ENCODE measurements at places on chromosomes 13 and 19. TPM values are rescaled to one million over a fixed set of nuclear protein-coding genes. Genes with fewer than 3 reads are reported as not detected.

DNA sequence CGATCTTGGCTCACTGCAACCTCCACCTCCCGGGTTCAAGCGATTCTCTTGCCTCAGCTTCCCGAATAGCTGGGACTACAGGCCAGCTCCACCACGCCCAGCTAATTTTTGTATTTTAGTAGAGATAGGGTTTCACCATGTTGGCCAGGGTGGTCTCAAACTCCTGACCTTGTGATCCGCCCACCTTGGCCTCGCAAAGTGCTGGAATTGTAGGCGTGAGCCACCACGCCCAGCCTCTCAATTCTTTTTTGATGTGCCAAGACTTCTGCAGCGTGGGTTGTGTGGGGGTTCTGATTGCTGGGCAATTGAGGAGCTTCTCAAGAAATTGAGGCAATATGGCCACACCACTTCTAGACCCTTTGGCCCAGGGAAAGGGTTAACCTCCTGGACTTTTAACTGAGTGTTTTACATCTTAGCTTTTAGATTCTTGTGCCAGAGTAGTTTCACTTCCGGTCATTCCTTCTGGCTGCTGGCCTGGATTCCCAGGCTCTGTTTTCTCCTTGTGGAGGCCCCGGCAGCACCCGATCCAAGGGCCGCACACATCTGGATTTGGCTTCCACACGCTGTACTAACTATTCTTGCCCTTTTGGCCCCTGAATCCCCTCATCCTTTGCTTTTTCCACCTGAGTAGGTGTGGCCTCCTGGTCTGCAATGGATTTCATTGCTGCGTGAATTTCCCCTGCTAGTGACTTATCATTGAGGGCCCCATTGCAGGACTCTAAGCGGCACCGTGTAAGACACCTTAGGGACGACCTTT, 14.7 kb downstream of the SMARCA4 start:
- peak; percentile 48 for DNase-seq

- no peak for DNase-seq
Observed at GRCh38 chr13:38309397-38309796, 40.3 kb upstream of the UFM1 start.

GRCh38 chr19:43444531-43445287, 20.7 kb downstream of the LYPD3 start:
- DNase-seq = no peak

GRCh38 chr13:32824675-32825074, 191.5 kb upstream of the KL start:
- no peak for DNase-seq

DNA sequence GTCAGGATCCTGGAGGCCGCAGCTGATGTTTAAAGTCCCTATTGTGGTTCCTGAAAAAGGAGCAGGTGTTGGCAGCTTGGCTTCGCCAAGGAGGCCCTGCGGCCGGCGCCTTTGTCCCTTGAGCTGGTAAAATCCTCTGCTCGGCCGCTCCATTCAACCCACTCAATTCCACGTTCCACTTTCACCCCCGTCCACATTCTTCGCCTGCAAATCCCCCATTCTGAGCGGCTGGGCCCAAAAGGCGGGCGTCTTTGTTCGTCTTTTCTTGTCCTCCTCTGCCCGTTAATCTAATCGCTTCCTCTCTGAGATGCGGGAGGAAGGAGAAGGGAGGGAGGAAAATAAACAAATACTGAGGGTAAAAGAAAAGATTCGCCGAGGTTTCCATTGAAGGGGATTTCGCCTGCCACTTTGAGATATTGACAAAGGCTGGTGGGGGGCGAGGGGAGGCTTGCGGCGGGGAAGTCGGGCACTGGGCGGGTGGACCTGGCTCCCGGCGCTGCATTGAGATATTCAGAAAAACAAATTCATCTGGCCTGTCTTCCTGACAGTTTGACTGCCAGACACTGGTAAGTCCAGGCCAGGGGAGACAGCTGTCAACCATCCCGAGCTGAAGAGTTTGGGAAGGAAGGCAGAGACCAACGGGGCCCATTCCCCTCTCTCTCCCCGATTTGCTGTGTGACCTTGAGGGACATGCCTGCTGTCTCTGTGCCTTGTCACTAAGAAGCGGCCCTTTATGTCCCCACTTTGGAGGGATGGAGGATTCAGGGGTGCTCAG, 37.6 kb downstream of the ZNRF4 start:
- DNase-seq = no peak

DNA sequence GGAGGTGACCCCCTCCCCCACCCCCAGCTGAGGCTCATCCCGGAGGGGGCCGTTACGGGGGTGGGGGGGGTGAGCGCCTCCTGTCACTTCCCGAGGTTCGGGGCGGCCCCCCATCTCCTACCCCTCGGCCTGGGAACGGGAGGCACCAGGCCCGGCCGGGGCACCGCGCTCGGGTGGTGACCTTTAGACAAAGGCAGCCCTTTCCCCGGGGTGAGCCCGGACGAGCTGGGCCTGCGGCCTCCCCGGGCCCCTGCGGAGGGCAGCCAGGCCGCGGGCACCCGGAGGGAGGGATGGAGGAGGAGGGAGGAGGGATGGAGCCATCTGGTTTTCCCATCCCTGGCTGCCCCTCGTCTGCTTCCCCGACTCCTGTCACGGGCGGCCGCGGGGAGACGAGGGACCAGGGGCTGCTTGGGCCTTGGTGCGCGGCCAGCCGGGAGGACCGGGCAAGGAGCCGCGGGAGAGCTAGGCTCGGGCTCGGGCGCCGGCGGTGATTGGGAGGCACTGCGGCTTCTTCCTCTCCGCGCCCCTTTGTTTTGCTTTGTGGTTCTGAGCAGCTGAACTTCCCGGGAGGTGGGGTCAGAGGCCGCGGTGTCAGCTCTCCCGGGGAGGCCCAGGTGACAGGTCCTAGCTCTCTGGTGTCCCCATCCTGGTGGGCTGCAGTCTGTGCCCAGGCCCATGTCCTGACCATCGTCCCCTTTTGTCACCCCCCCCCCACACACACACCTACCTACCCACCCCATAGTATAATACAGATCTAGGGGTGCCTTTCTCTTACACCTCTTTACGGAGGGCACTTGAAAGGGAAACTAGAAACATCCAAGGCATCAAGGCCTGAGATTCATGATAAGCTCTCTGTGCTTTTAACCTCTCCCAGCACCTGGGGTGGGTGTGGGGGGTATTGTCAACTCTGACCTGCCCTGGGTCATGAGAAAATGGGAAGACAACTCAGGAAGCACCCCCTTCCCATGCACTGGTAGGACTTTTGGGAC, 1.3 kb downstream of the BICRA start:
- DNase-seq = no peak

Gene UNC13A
- polyA plus RNA-seq = 0.12 TPM
